H1 (cell line): ENCODE measurements at places on chromosomes 7 and 10. TPM values are rescaled to one million over a fixed set of nuclear protein-coding genes. Genes with fewer than 3 reads are reported as not detected.

The HKDC1 gene
- total RNA-seq, result 0.11 and 0.78 TPM in 2 replicates

The GPRIN2 gene
- 17.8 and 18.6 TPM in 2 replicates for total RNA-seq

The COX15 gene
- total RNA-seq, result 35.9 and 36.6 TPM in 2 replicates

The PLEKHA1 gene
- 35.7 and 39.7 TPM in 2 replicates for total RNA-seq

The UTF1 gene
- total RNA-seq, result 21.7 and 21.8 TPM in 2 replicates

The SERPINE1 gene
- total RNA-seq, result 5.6 and 6.8 TPM in 2 replicates

The CRHR2 gene
- total RNA-seq, result 0.19 and 0.37 TPM in 2 replicates

The ZP3 gene
- 1.4 and 1.5 TPM in 2 replicates for total RNA-seq

The CRYGN gene
- total RNA-seq, result 1.0 and 1.6 TPM in 2 replicates

The PTF1A gene
- not detected in 2 replicates for total RNA-seq

The SPDYE6 gene
- total RNA-seq, result not detected in 2 replicates

The ARHGAP22 gene
- total RNA-seq, result 11.2 and 12.9 TPM in 2 replicates

The KCNH2 gene
- total RNA-seq, result 7.7 and 8.0 TPM in 2 replicates

The FRMD4A gene
- total RNA-seq, result 37.2 and 39.6 TPM in 2 replicates

DNA sequence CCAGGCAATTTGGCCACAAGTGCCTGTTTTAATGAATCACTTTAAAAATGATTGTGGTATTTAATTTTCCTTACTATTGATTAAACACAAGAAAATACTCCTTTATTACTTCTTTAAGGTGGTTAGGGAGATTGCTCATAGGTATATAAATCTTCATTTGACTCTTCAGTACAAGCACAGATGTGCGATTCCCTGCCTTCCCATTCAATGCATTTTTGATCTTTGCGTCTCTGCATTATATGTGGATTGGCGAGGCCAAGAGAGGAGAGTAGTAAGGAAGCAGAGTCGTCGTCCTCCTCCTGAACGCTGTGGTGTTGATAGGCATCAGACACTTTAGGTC lies 683.7 kb downstream of the LRMDA start:
- no peak for DNase-seq

DNA sequence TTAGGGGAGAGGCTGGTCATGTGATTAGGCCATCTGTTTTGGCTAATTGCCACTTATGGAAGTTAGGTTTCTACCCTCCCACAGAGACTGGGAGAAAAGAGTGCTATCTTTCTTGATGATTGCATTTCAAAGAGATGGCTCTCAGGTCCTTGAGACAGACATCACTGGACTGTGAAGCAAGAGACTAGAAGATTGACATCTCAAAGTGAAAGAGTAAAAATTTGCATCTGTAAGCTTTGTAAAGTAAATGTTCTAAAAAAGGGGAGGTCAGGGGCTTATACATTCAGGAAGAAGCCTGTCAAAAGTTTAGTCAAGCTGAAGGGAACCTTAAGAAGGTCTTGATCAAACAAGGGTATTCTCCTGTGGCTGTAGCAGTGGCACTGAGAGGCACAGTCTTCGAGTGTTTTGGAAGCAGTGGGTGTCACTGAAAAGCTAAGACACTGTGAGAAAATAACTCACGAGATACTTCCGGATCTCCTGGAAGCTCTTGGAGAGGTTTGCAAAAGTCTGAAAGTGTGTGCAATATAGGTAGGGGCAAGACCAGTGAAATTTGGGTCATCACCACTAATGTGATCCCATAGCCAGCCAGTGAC lies 342.1 kb downstream of the PHF14 start:
- no peak for DNase-seq

GRCh38 chr7:20201380-20201779 lies 15.8 kb downstream of the MACC1 start:
- no peak for DNase-seq

GRCh38 chr7:151429560-151430331 lies 10.2 kb downstream of the CRYGN start:
- no peak for DNase-seq

DNA sequence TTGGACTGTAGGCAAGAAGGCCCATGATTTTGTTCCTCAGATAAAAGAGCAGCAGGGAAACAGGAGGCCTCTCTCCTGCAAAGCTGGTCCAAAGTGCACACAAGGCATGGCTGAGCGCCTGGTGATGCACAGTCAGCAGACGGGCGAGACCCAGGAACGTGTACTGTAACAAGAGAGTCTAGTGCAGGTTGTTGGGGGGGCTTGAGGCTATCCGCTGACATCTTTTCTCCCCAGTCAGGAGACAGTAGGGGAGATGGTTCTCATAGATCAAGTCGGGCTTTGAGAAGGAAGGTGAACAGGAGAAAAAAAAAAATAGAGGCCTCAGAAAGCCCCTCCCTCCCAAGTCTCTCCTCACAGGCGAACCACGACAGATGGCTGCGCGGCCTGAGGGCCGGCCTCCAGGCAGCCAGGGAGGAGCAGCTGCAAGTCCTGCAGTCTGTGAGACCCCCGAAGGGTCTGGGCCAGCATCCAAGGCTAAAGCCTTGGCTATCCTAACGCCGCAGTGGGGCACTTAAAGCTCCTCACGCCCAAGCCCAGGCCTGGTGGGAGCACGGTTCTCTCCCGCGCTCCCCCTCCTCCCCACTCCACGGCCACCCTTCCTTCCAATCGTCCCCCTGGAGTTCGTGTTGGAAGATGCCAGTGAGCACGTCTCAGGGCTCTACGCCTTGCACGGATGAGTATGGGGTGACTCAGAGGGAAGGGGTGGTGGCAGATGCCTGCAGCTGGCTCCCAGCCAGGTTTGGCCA lies 68.3 kb downstream of the PRKAG2 start:
- DNase-seq, result no peak

DNA sequence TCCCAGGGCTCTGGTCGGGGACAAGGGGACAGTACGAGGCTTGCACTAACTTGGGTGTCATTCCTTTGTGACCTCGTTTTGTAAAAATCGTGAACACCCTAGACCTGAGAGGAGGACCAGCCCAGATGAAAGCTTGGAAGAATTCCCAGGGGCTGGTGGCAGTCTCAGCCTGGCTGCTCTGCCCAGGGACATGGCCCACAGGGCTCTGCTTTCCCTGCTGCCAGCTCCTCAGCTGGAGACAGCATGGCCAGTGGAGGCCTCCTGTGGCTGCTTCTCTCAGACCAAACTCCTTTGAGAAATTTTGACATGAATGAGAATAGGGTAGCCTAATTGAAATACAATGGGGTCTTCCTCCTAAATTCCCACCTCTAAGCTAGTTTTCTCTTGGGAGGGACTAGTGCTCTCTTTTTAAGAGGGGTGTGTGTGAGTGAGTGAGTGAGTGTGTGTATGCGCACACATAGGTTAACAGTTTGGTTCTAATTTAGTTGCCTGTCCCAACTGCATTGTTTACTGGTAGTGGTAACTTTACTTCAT lies 140.3 kb upstream of the EFCAB10 start:
- peak; percentile 19 for DNase-seq

DNA sequence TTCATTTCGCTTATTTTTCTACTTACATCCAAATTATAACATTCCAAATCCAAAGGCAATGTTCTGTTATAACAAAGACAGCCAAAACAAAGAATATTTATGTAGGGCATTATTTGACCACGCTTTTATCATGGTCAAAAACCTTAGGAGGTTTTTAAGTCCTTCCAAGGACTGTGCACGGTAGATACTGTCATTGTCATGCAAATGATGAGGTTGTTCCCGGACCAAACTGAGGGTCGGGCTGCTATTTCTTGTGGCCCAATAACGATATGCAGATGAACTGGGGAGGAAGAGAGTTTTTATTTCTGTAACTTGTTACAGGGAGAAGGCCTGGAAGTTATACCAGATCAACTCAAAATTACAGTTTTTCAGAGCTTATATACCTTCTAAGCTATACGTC lies 56.6 kb upstream of the STEAP4 start:
- DNase-seq, result no peak

- DNase-seq, result no peak
These were observed 66.6 kb downstream of the GLCCI1 start for GRCh38 chr7:8035192-8035591.

GRCh38 chr7:142477079-142477651 lies 219.3 kb upstream of the PRSS58 start:
- DNase-seq, result no peak

GRCh38 chr7:99033765-99034164 lies 110.1 kb downstream of the SMURF1 start:
- no peak for DNase-seq

DNA sequence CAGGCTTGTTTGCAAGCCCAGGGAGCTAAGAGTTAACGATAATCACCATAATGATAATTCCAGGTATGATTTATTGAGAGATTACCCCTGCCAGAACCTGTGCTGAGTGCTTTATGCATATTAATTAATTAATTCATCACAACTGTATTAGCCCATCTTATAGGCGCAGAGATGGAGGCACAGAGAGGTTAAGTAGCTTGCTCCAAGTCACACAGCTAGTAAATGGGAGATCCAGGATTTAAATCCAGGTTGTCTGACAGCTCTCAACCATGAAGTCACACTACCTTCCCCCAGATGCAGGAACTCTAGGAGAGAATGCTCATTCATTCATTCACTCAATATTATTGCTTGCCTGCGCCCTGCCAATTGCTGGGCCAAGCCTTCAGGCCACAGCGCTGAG lies 84.5 kb downstream of the FAM241B start:
- no peak for DNase-seq

GRCh38 chr7:137881607-137882260 lies 35.0 kb upstream of the DGKI start:
- DNase-seq, result no peak

- DNase-seq, result no peak
These were observed 7.6 kb downstream of the CPA2 start for GRCh38 chr7:130274296-130274695.

- DNase-seq, result no peak
These were observed 8.5 kb upstream of the GLCCI1 start for GRCh38 chr7:7959979-7960670.

GRCh38 chr10:131445623-131446022 lies 134.1 kb upstream of the TCERG1L start:
- peak; percentile 11 for DNase-seq

GRCh38 chr10:57145548-57145947 lies 784.5 kb upstream of the ZWINT start:
- DNase-seq, result no peak

GRCh38 chr7:107742678-107743566 lies 1.0 kb upstream of the CBLL1 start:
- peak; percentile 51 for DNase-seq

DNA sequence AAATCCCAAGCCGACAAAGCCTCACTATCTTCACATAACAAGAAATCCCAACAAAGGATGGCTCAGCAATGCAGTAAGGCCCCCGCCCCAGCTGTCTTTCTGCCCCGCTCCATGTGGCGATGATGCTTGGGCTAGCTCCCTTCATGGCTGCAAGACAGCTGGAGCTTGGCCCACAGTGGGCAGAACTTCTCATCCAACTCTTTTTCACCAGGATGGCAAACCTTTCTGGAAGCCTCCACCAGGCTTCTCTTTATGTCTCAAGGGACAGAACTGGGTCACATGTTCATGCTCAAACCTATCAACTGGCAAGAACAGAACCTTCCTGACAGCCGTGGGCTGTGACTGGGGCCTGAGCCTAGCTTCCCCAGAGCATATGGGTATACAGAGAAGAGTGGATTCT lies 260.5 kb upstream of the MKLN1 start:
- DNase-seq, result no peak

- DNase-seq, result no peak
These were observed 872.9 kb downstream of the GRID1 start for GRCh38 chr10:85493703-85494102.

DNA sequence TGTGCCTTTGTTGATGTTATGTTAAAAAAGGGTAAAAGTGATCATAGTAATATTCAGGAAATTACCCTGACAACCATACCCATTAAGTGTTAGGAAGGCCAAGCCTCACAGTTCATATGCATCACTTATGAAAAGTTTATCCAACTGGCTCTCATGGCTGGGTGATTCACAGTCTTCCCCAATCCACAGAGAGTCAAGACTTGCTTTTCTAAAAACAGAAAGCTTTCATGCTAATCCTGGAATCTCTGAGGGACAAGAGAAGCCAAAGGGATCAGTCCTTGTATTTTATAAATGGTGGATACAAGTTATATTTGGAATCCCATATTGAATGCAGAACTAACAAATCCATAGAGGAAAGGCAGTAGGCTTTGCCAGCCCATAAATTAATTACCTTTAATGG lies 218.3 kb downstream of the JAZF1 start:
- DNase-seq, result no peak

DNA sequence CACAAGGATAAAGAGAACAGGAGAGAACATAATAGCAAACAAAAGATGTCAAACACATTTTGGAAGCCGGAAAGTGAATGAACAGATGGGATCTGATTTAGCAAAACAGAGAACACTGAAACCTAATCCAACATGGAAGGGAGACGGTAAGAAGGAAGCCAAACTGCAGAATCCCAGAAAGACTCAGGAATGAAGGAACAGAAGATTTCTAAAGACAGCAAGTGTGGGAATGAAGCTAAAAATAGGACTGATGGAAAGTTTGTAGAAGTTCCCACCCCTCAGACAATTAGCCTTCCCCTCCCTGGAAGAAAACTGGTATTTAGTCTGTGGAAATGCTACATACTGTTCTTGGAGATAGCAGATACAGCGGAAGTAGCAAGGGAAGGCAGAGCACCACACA lies 40.8 kb downstream of the SLC16A12 start:
- DNase-seq, result no peak

DNA sequence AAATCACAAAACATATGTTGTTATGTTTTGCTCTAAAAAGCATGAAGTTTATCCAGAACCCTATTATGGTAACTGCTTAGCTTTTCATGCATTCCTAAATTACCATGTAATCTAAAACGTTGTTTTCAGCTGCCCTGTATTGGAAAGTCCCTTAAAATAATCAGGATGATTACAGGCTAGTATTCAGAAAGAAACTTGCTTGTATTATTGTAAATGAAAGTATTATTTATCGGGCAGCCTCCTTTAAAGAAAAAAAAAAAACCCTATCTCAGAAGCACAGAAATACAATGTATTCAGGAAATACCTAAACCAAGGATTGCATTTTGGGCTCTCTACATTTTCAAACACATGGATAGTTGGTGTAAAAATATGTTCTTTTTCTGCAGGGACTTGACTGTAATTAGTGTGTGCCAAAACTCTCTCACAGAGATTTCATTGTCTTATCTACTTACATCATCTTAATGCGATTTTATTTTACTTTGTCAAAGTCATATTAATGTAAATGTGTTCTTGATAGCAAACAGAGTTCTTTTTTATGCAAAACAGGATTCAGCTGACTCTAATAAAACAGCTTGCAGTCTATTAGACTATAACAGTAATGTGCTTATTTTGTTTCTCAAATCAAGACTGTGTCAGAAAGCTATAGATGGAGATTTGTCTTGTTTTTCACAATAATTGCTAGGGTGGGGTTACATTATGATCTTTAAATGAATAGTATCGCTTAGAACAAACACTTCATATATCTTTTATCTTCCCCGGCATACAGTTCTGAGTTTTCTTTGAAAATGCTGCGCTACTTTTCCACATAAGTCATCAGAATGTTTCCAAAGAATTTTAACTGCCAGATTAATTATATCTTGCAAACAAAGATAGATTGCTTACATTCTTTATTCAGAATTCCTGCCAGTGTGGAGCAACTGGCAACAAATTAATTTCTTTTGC lies 65.3 kb upstream of the ARID5B start:
- DNase-seq, result no peak

GRCh38 chr7:93856323-93856722 lies 34.2 kb downstream of the TFPI2 start:
- DNase-seq, result no peak

DNA sequence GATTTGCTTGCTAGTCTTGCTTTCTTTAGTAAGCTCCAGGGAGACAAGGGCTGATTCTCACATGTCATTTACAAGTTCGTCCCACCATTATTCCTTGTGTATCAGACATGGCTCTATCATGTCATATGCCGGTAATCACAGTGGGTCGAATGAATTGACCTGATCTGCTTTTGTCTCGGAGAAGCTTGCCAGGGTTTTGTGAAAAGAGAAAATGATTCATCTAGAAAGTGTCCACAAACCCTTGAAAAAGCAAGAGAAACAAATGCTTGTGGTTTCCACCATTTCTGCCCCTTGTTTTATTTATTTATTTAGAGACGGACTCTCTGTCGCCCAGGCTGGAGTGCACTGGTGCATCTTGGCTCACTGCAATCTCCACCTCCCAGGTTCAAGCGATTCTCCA lies 278.5 kb downstream of the TCF7L2 start:
- DNase-seq, result no peak
